ENCODE measurements at places on chromosomes 3 and 15.

DNA sequence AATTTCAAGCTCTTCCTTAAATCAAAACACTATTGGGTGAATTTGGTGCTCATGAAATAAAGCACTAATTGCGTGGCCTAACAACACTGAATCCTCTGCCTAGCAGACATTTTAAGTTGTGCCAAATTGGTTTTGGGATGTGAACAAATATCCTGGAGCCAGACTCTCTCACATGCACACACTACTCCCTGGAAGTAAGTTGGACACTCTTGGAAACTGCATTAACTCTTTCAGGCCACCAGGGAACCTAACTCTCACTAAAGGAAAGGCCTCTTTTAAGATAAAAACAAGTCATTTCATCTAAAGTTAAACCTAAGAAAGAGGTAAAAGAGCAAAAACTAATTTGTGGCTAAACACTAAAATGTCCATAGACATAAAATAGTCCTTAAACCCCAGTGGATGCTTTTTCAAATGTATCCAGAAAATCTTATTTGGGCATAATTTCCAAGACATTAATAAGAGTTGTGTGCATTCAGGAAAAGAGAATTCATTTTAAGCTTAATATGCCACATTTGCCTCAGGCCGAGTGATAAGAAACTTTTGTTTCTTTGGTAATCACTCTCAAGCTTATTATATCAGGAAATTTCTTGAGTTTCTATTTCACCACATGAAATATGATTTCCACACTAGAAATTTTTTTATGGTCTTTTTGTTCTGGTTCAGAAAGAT lies 61.8 kb downstream of the ZBTB20 start:
- no peak for DNase-seq

DNA sequence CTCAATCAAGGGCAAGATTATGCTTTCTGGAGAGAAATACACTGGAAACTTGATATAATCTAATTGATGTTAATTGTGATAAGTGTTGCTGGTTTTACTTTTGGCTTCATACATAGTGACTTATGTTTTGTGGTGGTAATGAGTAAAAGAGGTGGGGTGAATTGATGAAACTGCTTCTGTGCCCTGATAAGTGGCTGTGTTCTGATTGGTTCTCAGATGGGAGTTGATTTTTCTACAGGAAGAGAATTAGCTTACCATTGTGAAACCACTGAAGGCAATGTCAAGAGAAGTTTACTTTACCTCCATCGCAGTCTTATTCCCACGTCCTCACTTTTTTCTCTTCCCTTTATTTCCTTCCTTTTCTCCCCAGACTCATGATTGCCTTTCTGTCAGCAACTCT lies 23.8 kb downstream of the TMEM45A start:
- DNase-seq, result no peak

DNA sequence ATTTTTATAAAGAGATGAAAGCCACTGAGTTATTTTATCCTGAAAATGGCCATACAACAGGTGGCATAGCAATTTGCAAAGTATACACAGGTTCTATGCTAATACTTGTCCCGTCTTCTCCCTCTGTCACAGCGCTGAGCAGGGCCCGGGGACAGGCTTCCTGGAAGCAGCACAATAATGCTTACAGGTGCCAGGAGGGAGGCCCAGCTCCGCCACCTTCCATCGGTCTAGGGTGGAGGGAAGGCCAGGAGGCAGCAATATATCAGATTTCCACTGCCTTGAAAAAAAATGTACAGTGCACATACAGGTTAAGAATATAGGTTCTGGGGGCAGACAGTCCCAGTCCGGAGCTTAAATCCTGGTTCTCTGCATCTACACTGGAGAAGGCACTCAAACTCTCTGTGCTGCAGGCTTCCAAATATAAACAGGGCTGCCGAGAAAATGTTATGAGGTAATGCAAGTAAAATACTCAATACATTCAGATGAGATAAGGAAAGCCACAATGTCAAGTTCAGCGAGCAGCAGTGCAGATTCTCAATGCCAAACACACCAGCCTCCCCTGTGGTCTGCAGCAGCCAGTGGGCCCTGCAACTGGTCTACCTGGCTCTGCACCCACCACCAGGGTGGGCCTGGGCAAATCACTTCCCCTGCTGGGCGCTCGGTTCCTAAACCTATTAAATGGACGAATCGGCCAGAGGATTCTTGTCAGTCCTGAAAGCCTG lies 189.6 kb downstream of the XXYLT1 start:
- no peak for DNase-seq

DNA sequence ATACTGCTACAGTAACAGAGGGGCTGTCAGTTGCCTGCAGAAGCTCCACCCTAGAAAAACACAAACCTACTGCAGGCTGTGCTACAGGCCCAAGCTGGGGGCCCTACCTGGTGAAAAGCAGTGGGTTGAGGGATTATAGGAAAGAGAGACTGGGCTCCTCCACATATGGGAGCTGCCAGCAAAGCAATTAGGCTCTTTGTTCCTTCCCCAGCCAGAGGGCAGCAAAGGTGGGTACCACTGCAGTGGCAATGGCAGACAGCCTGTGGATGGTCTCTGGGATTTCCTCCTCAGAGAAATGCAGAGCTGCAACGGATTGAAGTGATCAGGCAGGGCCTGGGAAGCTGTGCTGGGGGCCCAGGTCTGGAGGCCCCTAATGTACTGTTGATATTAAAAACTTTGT lies 19.1 kb upstream of the DNAAF4 start:
- DNase-seq, result no peak

DNA sequence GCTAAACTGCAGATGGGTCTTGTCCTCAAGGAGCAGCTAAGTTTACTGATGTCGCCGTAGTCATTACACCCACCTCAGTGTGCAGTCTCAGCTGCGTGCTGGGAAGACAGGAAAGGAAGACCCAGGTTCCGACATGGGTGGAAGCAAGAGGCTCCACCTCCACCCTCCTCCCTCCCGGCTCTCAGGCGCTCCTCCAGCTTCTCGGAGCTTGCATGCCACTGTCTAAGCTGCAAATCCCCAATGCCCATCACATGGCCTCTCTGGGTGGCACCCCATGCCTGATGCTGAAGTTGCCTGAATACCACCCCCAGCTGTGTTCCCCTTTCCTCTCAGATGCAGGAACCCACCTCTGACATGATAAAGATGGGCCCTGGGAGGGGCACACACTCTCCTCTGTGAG lies 58.5 kb downstream of the MGLL start:
- DNase-seq, result no peak

Data from stimulated activated CD8-positive, alpha-beta memory T cell treated with anti-CD3 and anti-CD28 coated beads, Interleukin-15, amount 100 ng/mL, for 48 hours (primary cell).